ENCODE measurements at places on chromosomes 1 and 21. TPM values are rescaled to one million over a fixed set of nuclear protein-coding genes. Genes with fewer than 3 reads are reported as not detected.

DNA sequence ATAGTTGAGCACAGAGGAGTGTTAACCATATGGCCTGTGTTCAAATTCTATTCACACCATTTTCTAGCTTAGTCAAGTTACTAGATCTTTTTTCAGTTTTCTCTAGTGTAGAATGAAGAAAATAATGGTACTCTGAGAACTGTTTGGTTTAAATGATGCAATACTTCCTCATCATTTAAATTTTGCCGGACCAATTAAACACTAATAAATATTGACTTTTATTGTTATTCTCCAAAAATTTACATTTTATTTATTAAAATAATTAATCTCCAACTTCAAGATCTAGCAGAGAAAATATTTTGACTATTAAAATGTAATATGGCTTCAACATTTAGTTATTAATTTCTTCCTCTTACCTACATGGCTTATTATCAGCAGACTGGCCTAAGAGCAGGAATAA is 123.1 kb downstream of the OLFM3 start:
- no peak for DNase-seq

DNA sequence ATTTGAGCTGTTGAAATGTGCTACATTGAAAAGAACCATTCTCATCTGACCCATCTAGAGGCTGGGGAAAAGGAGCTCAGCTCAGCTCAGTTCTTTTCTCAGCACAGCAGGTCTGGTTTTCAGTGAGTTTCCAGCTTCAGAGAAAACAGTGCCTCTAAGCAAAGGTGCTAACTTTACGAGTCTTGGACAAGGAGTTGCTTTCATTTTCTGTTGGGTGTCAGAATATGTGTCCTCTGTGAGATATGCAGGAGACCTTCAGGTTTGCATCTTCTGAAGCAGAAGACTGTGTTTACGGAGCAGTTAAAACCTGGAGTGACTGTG is 321.3 kb upstream of the USP24 start:
- DNase-seq = no peak

- DNase-seq = no peak
These were observed 95.3 kb downstream of the BACH1 start for GRCh38 chr21:29394051-29394450.

DNA sequence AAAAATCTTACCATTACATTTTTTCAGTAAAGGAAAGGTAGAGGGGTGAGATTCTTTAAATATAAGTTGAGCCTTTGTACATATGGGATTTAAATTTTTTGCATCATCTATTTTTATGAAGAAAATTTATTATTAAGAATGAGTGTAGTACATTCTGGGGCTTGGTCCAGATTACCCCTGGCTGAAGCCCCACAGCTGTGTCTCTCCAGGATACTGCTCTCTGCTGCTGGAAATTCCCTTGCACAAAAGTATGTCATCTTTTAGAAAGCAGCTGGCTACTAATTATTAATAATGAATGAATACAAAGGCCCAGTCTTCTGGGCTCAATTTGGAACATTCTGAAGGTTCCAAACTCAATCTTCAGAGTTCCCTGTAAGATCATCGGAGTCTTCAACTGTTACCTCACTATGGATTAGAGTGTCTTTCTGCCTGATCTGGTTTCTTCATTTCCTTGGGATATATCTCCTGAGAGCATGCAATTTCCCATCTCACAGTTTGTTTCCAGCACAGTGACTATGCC is 428.6 kb upstream of the BRINP3 start:
- DNase-seq = no peak

DNA sequence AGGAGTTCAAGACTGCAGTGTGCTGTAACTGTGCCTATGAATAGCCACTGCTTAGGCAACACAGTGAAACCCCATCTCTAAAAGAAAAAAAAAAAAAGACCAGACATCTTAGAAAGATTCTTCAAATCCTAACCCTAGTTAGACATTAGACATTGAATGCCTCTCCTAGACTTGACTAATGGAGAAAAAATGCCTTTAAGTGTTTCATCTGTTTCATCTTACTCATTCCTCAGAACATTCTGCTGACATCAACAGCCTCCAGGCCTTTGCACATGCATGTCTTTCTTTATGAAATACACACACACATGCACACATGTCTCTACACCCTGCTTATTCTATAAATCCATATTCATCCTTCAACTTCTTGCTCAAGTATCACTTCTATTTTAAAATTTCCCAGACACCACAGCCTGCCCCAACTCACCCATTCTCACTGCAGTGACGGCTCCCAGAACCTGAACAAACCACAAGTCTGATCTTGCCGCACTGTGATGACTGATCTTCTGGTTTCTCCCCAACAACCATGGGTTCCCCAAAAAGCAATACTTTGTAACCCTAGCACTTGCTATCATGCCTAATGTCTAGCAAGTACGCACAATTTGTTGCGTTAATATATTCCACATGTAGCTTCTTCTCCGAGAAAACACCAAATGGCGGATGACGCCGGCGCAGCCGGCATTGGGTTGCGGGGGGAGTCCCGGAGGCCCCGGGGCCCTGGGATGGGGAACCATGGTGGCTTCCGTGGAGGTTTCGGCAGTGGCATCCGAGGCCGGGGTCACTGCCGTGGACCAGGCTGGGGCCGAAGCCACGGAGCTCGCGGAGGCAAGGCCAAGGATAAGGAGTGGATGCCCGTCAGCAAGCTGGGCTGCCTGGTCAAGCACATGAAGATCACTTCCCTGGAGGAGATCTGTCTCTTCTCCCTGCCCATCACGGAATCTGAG is 37.4 kb downstream of the LRRC52 start:
- DNase-seq = no peak

GRCh38 chr21:46459024-46459355 is 299 bp downstream of the DIP2A start:
- DNase-seq = no peak

GRCh38 chr1:170150016-170150415 is 4.3 kb downstream of the NTMT2 start:
- no peak for DNase-seq

DNA sequence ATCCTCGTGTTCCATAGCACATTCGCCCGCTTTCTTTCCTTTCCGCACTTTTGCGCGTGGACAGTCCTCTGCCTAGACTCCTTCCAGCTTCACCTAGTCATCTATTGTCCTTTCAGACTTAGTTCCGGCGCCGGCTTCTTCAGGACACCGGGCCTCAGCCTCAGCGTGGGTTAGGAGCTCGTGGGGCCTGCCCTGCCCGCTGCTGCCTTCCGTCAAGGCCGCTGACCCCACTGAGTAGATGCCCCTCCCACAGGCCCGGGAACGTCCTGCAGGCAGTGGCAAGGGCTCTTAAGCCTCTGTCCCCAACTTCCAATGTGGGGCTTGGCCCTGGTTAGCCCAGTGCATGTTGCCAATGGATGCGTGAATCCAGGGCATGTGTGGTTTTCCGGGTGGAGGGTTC is 11.4 kb downstream of the DMRTB1 start:
- DNase-seq = no peak

DNA sequence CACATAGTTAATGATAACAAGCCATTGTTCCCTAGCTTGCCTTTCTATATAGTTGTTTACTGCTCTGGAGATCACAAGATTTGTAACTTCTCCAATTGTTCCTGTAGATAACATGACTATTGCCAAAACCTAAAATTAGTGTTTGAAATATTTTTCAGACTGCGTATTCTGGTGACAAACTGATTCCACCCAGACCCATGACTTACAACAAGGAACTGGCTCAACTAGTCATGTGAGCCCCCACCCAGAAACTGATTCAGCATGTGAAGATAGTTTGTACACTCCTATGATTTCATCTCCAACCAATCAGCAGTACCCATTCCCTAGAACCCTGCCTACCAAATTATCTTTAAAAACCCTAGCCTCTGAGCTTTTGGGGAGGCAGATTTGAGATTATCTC is 131.4 kb upstream of the BCL9 start:
- DNase-seq = no peak

- no peak for DNase-seq
These were observed 144.4 kb upstream of the HNRNPU start for GRCh38 chr1:245008761-245009160.

DNA sequence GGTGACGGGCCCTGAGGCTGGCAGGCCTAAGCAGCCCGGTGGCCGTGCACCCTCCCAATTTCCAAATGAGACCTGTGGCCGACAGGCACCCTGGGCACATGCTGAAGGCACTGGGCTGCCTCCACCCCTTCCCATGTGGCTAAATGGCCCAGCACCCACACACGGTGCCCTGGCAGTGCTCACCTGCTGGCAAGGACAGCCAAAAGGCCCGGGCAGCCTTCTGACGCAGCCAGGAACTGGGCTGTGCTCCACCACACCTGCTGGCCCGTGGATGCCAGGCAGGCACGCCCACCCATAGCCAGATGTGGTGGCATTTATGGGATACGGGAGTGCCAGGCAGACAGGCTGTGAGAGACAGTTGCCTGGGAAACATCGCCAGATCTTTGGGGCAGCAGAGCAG is 4.0 kb upstream of the FAAP20 start:
- no peak for DNase-seq

- no peak for DNase-seq
These were observed 210.1 kb downstream of the GPR52 start for GRCh38 chr1:174657893-174658292.

DNA sequence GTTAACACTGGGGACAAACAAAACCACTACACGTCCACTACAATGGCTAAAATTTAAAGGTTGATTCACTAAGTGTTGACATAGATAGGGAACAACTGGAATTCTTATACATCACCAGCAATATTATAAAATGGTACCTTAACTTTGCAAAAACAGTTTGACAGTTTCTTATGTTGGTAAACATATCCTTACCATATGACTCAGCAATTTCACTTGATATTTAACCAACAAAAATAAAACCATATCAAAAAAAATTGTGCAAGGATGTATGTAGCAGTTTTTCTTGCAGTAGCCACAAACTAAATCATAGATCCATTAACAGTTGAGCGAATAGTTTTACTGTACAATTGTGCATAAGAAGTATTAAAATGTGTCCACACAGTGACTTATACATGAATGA is 5.3 kb upstream of the HSPA13 start:
- no peak for DNase-seq

GRCh38 chr1:245663841-245664240 is 509.1 kb downstream of the KIF26B start:
- DNase-seq = no peak

DNA sequence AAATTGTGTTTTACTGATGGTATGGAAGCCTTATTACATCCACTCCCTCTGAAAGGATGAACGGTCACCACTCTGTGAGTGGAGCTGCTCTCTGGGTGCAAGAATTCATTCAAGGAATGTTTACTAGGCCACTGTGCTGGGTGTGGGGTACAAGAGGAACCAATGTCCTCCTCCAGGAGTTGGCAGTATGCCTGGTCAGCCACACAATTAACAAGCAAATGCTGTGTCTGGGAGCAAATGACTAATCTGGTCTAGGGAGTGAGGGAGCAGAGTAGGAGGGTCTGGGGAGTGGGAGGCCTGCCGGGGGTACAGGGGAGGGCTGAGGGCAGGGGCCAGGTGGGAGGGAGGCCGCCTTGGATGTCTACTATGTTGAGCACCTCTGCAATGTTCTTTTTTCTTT is 27.2 kb upstream of the TDRD10 start:
- no peak for DNase-seq

DNA sequence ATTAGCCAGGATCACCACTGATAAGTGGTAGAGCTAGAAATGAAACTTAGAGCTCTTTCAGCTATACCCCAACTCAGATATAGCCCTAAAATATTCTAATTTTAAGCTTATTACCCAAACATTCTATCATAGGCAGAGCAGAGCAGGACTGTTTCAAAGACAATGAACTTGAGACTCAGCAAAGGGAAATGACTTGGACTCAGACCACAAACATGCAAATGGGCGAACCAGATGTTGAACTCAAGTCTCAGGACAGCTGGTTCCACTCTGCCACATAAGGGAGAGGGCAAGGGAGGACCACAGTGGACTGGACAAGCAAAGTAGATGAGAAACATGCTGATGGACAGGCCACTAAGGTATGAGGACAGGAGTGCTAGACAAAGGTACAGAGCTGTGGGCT is 315.3 kb downstream of the OMA1 start:
- no peak for DNase-seq

DNA sequence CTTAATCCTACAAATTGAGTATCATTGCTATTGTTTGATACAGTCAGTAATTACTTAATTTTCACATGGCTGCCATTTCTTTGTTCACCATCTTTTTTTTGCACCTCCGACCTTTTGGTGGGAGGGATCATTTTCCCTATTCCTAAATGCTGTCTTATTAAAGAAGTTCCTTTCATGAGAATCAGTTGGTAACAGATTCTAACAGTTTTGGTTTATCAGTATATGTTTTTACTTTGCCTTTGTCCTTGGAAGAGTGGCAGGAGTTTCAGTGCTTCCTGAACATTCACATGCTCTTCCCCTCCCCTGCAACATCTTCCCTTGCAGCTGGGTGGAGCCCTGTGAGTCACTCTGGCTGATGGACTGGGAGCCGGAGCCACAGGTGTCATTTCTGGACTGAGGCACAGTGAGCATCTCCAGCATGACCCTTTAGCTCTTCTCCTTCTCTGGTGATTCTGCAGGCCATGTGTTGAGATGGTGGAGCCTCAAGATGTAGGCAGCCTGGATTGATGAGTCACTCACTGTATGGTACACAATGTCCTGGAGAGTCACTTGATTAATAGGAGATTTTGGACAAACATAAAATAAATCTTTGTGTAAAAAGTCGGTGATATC is 217.7 kb downstream of the URB2 start:
- DNase-seq = no peak

Gene NR1I3
- polyA plus RNA-seq = 4.7 TPM

Gene CCDC181
- polyA plus RNA-seq = 12.9 TPM

Gene CR2
- 1.9 TPM for polyA plus RNA-seq

Gene MIGA1
- 19.2 TPM for polyA plus RNA-seq

Gene ELOVL1
- 78.1 TPM for polyA plus RNA-seq

Gene PPIAL4G
- 0.04 TPM for polyA plus RNA-seq

Gene CRP
- polyA plus RNA-seq = not detected

Gene ANGPTL3
- polyA plus RNA-seq = 13.4 TPM

Gene SDE2
- 23.0 TPM for polyA plus RNA-seq

Gene DDI2
- polyA plus RNA-seq = 18.3 TPM

Gene ANKRD34A
- polyA plus RNA-seq = 0.37 TPM

Gene CD52
- polyA plus RNA-seq = 7.9 TPM

Gene PIK3C2B
- polyA plus RNA-seq = 14.9 TPM

Gene CCDC30
- polyA plus RNA-seq = 18.0 TPM

Data from right renal cortex interstitium (tissue), 3 donors.